ENCODE measurements at places on chromosomes 7 and 10.

DNA sequence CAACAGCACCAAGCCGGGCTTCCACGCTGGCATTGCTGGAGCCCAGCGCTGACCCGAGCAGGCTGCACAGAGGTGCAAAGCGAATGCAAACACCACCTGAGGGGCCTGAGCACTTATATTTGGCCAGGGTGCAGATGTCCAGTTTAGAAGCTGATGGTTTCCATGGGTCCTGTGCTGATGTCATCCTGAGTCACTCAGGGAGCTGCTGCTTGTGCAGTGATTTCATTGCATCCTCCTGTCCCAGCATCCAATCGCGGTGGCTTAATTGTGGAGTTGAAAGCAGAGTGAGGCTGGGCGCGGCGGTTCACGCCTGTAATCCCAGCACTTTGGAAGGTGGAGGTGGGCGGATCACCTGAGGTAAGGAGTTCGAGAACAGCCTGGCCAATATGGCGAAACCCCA is 410.2 kb upstream of the KLF6 start:
- no peak for DNase-seq

- no peak for DNase-seq
Measured at GRCh38 chr10:5595591-5595990, 70.8 kb downstream of the ASB13 start.

DNA sequence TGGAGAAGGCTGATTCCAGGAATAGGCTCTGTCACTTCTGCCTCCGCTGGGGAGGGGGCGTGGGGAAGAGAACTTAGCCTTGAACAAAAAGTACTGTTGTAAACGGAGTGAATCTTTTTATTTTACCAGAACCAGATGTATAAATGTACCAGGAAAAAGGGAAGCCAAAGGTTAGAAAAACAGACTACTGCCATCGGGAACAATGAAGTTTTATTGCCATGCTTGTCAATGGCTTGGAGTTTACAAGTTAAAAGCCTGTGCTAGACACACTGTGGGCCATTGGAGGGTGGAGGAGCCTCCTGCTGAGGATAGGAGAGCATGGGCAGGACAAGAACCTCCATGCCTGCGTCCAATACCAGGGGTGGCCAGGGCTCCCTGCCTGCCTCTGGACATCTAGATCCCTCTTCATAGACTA is 161.7 kb upstream of the LYZL2 start:
- DNase-seq, result no peak

GRCh38 chr7:130441408-130441869 is 623 bp upstream of the CEP41 start:
- peak; percentile 66 for DNase-seq

DNA sequence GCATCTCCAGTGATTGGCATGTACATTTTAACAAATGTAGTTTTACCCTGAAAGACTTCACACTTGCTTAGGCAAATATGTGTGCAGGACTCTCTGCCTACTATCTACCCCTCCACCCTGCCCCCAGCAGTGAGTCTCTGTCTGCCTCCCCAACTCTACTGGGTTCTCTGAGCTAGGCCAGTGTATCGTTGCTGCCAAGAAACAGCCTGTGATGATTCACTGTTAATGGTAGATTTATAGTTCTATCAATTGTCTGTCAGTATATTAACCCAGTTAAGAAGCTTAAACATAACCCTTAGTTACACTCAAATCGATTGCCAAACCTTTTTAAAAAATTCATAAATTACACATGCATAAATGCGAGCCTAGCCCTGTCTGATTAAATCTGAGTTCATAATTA is 137.0 kb downstream of the SND1 start:
- DNase-seq, result no peak

DNA sequence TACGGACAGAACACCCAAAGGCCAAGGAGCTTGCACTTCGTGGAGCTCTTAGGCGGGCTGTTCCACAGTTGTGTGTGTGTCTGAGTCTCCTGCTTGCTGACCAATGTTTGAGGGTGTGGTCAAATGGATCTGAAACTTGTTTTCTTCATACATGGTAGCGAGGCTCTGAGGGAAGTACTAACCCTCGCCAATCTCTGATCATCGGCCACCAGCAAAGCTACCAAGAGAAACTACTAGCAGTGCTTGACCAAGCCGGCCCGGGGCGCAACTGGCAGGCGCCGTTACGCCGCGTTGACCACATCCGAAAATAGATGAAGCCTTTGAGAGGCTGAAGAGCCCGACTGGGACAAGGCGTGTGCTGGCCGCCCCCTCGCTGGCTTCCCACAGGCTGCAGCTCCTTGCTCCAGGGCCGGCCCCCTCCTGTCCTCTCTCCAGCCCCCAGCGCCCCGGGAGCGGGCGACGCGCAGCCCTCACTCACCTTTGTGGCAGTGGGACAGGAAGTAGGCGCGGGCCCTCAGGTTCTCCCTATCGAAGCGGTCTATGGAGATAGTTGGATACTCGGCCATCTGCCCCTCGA is 384 bp downstream of the DCLRE1C start:
- DNase-seq, result no peak
